Lower leg skin (tissue), 4 donors: ENCODE measurements at places on chromosomes 6 and 20.

GRCh38 chr6:170355661-170356060 lies 49.1 kb downstream of the FAM120B start:
- DNase-seq: no peak

DNA sequence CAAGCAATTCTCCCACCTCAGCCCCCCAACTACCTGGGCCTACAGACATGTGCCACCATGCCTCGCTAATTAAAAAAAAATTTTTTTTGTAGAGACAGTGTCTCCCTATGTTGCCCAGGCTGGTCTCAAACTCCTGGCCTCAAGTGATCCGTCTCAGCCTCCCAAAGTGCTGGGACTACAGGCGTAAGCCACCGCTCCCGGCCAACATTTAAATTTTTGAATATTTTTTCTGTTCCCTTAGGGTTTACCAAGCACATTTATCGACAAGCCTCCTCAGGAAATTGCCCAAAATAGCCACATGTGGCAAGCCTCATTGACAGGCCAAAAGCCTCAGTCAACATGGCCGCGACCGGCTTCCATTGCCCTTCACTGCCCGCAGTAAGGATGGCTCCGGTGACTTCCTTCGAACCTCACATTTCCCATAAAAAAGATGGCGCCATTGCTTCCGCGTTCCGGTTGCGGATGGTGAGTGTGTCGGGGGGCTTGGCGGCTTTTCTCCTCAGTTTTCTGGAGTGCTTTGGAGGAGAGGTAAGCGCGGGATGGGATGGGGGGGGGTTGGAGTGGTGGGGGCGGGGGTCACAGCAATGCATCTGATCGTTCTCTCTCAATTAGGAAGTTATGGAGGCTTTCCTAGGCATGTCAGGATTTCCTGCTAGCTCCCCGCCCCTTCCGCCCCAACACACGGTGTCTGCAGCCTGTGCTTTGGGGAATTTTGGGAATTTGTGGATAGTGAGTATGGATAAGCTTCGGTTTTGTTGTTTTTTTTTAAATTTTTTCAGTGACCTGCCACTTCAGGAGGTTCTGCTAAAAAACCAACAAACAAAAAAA lies at the start of gene SHLD1:
Gene SHLD1, plus strand, starts transcription at position 450 of the 828 bp plus-strand sequence. CDS start 22,465 bp downstream, outside the sequence.
- peak; percentile 81 for DNase-seq

DNA sequence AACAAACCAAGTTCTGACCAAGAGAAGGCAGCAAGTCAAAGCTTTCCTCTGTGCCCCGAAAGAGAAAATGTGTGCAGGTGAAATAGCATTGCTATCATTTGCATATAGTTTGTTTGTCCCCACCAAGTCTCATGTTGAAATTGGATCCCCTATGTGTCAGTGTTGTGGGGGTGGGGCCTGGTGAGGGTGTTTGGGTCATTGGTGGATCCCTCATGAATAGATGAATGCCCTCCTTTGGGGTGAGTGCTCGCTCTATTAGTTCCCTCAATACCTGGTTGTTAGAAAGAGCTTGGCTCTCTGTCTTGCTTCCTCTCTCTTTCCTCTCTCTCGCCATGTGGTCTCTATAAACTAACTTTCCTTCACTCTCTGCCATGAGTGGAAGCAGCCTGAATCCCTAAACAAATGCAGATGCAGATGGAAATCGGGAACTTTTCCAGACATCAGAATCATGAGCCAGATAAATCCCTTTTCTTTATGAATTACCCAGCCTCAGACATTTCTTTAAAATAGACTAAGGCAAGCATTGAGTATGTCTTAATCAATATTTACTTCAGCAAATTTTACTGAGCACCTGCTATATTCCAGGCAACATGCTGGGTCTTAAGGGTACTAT lies 43.8 kb upstream of the SYNDIG1 start:
- no peak for DNase-seq

DNA sequence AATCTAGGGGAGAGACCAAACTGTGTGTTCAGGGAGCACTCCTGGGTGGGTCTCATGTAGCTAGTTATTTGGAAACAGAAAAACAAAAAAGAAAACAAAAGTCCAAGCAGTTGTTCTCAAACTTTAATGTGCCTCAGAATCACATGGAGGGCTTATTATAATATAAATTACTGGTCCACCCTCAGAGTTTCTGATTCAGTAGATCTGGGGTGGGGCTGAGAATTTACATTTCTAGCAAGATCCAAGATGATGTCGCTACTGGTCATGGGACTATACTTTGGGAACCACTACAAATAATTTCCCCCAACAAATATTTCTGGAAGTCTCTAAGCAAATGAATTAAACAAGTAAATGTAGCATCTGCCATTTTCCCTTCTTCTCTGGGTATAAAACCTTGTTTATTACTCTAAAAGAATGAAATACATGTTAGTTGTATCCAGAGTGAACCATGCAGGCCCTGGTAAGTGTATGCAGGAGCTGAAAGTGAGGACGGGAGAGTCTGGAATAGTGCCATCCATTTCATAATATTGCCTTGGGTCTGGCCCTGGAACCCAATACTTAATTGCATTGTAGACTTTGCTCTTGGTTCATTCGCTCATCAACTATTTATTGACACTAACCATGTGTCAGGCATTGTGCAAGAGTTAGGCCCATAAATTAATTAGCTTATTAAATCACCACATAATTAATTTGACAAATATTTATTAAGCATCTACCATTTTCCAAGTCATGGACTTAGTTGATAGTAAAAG lies 490.8 kb downstream of the EPM2A start:
- DNase-seq: no peak

DNA sequence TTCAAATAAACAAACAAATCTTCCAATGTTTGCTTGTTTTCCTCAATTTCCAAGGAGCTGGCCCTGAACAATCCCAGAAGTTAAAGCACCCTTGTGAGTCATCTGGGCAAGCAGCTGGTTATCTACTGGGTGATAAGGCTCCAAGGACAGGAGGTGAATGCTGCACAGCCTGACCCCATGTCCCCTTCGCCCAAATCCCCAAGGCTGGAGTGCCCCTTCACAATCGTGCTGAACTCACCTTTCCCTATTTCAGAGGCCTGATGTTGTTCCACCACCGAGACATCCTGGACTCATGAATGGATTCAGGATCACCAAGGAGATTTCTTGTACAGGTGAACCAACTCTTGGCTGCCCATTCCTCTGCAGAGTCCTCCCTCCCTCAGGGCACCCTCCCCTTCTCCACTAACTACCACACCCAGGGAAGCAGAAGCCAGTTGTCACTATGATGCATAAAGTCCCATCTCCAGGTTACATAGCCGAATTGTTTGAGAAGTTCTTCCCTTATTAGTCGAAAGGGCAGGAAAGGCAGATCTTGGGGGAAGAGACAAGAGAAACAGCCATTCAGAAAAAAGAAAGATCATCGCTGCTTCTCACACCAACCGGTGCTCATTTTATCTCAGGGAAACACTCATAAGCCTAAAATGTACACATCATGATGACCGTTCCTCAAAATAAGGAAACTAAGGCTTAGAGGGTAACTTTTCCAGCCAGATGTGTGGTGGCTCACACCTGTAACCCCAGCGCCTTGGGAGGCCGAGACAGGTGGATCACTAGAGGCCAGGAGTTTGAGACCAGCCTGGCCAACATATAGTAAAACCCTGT lies 138.8 kb upstream of the RREB1 start:
- no peak for DNase-seq

GRCh38 chr20:33311996-33312395 lies 29.0 kb downstream of the BPIFB1 start:
- no peak for DNase-seq

GRCh38 chr6:5466281-5467136 lies 205.2 kb downstream of the FARS2 start:
- no peak for DNase-seq

DNA sequence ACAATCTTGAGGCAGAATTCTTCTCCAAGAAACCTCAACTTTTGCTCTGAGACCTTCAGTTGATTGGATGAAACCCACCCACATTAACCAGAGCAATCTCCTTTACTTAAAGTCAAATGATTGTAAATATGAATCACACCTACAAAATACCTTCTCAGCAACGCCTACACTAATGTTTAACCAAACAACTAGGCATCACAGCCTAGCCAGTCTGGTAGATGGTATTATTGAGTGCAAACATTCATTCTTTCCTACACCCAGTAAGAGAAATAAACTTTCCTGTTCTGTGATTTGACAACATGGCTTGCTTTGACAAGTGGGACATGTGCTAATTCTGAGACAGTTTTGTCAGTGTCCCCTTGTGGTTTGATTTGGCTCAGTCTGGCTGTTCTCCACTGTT lies 252.2 kb downstream of the HACE1 start:
- no peak for DNase-seq

- no peak for DNase-seq
Observed at GRCh38 chr20:45341939-45342854, 6.0 kb downstream of the SDC4 start.

- DNase-seq: no peak
Observed at GRCh38 chr6:119134752-119135151, 56.3 kb upstream of the FAM184A start.

DNA sequence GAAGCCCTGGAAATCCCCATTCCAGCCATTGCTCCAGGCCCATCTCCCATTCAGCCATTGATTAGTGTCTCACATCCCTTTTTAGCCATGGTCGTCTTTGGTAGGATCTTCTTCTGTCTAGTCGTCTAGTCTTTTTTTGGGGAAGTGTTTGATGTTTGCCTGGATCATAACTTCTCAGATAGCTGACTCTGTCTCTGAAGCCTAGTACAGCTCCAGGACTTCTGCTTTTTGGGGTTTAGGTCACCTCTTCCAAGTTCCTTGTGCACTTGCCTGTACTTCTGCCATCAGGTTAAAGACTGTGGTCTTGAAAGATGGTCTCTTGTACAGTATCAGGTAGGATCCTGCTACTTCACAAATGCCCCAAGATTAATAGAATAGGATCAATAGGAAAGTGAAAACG lies 553.5 kb downstream of the PKHD1 start:
- DNase-seq: no peak

GRCh38 chr6:5552243-5552642 lies 290.9 kb downstream of the FARS2 start:
- DNase-seq: no peak

DNA sequence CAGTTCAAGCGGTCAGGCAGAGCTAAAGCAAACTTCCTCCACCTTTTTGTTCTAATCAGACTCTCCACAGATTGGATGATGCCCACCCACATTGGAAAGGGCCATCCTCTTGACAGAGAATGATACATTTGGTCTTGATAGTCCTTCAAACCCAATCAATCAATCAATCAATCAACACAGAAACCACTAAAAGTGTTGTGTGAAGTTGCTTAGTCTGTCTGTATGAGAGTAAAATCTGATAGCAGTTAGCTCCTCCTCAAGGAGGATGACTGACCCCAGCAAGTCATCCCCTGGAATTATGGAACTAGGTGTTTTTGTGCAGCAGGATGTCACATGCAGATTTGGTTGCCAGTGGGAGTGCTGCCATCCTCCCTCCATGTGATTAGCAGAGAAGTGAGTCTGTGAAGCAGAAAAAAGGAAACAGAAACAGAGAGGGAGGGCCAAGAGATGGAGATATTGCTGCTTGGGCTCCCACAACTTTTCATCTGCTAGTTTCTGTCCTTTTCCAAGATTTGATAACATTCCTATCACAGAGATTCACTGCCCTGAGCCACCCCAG lies 32.0 kb upstream of the SSTR4 start:
- DNase-seq: no peak

- DNase-seq: no peak
Observed at GRCh38 chr6:169997930-169998218, 246.5 kb downstream of the ERMARD start.

DNA sequence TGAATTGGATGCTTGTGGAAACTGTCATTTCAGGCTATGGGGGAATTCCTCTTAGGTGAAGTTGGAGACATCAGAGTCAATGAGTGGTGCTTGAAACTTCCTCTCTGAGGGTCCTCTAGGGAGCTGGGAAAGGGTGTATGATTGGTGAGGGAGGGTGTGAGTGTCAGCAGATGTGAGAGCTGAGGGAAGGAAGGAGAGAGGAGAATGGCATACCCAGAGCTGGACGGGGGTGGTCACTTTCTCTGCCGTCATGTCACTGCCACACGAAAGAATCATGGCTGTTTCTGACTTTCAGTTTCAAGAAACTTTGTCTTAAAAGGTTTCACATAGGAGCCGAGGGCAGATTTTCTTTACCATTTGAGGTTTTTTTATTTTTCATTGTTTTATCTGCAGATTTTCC lies 50.3 kb downstream of the DEK start:
- DNase-seq: no peak

DNA sequence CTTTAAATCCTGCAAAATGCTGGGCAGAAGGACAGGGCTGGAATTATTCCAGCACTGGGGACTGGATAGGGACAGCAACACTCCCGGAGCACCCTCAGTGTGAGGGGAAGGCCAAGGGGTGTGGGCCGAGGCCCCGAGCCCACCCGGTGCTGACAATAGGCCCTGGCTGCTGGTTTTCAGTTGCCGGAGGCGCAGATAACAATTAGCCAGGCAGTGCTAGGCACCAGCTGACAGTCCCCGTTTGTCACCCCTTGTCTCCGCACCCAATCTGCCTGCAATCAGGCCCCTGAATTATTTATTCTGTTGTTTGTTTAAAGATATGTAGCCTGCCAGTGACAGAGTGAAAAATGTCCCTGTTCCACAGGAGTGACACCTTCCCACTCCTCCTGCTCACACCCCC lies 120.0 kb downstream of the GRM4 start:
- DNase-seq: no peak

- DNase-seq: no peak
Observed at GRCh38 chr6:139713424-139713823, 339.0 kb upstream of the CITED2 start.

- DNase-seq: no peak
Observed at GRCh38 chr6:137102851-137103492, 58.2 kb upstream of the IL20RA start.

GRCh38 chr20:61933951-61934715 lies 131.5 kb downstream of the TAF4 start:
- DNase-seq: peak; percentile 77

DNA sequence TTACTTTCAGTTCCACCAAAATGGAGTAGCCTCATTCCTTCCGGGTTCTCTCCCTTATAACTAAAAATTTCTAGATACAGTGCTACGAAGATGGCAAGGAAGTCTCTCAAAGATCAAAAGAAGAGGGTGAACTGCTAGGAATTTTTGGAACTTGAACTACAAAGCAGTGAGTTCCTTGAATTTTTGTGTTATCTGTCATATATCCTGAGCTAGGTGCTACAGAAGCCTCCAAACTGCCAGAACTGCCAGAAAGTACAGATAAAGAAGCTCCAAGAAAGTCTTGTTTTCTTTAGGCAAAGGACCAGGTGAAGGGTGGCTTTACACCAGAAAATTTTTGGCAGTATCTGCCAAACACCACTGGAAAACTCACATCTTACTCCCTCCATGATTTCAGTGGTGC lies 218.8 kb upstream of the FLRT3 start:
- DNase-seq: no peak

DNA sequence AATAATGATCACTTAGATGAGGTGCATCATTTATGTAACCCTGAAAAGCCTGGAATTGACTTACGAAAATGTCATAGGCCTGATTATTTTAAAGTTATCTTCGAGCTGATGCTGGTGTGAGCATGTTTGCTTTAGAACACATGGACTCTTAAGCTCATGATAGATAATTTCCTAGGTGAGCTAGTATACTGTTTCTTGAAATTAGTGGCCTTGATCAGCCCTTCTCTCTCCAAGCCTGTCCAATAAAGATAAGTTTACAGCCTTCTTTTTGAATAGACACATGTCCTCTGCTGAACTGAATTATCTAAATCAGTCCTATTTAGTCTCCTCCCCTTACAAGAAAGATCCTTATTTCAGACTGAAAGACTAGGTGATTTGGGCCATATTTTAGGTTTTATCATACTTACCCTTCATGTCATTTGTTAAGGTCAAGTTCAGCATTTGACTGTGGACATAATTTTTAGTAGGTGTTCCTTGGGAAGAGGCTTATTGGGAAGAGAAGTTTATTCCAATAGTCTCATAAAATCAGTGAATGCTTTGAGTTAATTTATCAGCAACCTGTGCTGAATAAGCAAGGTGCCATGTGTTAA lies 15.3 kb downstream of the FOXO3 start:
- no peak for DNase-seq

GRCh38 chr6:149846321-149846720 lies 17.8 kb downstream of the LRP11 start:
- DNase-seq: no peak
